ENCODE measurements at places on chromosomes 4 and X.

DNA sequence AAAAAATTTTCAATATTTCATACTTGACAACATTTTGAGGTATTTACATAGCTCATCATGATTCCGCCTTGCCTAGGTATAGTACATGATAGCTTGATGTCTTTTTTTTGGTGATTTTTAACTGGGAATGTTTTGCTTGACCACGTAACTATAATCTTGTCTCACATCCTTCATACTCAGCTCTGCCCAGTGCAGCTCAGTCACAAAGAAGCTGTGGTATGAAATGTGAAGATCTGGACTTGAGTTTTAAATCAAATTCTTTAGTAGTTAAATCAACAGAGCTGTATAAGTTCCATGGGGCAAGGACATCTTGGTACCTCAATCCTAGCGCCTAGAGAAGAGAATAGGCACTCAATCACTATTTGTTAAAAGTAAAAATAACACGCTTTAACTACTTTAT, 276.3 kb upstream of the DKK2 start:
- no peak for DNase-seq

DNA sequence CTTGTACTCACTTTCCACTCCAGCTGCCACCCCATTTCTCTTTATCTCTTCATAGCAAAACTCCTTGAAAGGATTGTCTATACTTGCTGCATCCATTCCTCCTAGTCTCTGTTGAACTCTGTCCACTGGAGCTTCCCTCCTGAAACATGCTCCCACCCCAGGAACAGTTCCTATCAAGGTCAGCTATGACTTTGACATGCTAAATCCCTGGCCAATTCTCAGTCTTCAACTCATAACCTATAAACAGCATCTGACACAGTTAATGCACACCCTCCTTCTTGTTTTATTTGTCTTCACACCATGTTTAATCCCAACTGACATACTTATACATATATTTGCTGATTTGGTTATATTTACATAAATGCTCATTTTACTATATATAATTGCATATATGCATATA, 47.8 kb downstream of the SPARCL1 start:
- no peak for DNase-seq

- no peak for DNase-seq
These were observed 23.0 kb downstream of the GALNT7 start for GRCh38 chr4:173191623-173192041.

DNA sequence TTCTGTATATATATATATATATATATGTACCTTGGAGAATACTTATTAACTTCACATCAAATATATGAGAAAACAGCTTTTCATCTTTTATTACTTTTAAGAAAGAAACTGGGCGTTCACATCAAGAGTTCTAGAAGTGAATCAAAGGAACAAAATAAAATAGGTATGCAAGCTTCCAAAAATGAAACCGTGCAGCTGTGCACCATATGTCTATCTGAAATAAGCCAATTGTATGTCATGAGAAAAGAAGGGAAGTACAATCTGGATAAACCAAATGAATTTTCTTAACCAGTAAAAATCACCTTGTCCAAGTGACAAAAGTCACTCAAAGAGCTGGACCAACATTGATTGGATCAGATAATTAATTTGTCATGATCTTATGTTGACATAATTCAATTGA, 405.4 kb upstream of the TECRL start:
- no peak for DNase-seq

- DNase-seq = no peak
These were observed 43.1 kb upstream of the LSM6 start for GRCh38 chr4:146132445-146132844.

DNA sequence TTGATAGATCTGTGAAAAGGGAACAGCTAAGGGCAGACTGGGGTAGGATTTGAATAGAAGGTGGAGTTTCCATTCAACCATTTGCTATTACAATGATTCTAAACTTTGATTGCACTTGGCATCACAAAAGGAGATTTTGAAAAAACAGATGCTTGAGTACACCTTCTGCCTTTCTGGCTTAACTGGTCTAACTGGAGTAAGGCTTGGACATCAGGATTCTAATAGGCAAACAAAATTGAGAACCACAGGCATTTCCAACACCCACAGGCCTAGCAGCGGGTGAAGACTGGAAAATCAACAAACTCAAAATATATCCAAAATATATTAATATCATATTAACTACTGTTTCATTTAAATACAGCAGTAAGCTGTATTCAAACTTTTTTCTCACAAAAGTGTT, 1.9 kb upstream of the VEGFC start:
- no peak for DNase-seq

- DNase-seq = no peak
These were observed 10.1 kb downstream of the IDS start for GRCh38 chrX:149494844-149495565.

GRCh38 chr4:1584498-1584897, 99.6 kb downstream of the FAM53A start:
- DNase-seq = no peak

DNA sequence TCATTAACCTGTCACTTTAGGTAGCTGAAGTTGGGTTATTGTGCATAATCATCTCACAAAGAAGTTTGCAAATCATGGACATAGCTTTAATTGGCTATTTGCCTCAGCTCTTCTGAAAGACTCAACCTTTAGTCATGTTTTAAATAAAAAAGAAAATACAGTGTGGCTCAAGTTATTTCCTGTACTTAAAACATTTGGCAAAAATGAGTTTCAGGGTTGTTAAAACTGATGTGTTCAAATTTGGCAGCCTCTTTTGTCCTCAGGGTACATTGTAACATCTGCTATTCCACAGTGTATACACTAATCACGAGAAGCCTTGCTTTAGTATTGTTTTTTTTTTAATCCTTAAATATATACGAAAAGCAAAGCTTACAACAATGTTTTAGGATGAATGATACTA, 31.5 kb upstream of the HPGD start:
- DNase-seq = no peak

- no peak for DNase-seq
These were observed 672.1 kb upstream of the SLIT2 start for GRCh38 chr4:19579608-19580007.

- no peak for DNase-seq
These were observed 162.8 kb downstream of the WDFY3 start for GRCh38 chr4:84803720-84804119.
